ENCODE measurements at places on chromosomes 7 and 10. TPM values are rescaled to one million over a fixed set of nuclear protein-coding genes. Genes with fewer than 3 reads are reported as not detected.

The ADD3 gene
- 201 TPM for total RNA-seq

DNA sequence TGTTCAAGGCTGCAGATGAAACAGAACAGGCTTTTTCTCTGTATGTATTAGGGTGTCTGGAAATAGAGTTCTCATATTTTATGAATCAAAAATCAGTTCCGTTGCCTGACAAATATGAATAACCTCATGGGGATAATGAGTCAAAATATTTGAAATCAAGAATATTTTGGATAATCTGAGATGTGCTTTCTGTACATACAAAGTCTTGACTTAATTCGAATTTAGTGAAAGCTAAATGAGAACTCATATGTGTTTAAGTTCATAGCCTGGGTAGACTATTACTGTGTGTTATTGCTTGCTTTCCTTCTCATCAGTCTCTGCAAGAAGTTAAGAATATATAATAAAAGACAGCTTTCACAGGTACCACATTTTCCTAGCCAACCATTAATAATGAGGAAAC lies 689.0 kb downstream of the REEP3 start:
- DNase-seq: no peak

The PRKRIP1 gene
- 22.6 TPM for total RNA-seq

GRCh38 chr10:79403441-79404230 lies 41.8 kb downstream of the ZCCHC24 start:
- DNase-seq: no peak

GRCh38 chr10:126598009-126598408 lies 72.5 kb downstream of the C10orf90 start:
- no peak for DNase-seq

The ODAD2 gene
- total RNA-seq: 0.86 TPM

DNA sequence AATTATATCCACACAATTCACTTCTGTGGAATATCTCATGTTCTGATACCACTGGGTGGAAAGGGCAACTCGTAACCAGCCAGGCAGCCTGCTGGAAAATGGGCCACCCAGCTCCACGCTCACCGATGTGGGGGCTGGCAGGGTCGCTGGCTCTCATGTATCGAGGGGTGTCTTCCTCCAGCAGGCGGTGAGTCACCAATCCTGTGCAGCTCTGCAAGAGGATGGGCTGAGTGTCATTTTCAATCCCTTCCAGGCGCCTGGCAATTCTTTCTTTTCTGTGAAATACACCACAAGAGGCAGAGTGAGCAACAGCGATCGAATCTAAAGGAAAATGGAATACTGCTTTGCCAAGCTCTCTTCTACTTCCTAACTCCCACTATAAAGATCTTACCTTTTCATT lies 80.1 kb downstream of the SVIL start:
- DNase-seq: no peak

DNA sequence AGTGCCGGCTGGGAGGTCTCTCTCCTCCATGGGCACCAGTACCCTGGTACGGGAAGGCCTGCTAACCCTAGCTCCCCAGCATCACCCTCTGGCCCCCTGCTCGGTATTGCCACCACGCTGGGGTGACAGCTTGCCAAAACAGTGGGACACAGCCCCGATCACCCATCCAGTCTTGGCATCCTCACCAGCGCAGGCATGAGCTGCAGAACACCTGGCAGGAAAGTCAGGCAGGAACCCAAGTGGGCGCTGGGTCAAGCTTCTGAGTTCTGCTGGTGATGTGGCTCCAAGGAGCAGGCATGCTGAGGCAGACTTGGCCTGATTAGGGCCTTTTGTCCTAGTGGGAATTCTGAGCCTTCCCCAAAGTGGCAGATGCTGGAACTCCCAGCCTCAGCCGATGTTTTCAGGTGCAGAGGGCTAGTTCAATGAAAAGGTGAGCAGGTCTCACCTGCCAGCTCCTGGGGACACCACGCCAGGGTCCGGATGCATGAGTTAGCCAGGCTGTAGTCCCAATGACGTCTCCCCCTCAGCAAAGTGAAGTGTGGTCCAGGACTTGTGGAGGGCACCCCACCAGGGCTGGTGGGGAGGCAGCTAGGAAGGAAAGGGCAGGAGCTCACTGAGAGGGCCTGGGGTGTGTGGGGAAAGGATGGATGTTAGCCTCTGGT lies 8.5 kb upstream of the ZNF22 start:
- DNase-seq: peak; percentile 9

DNA sequence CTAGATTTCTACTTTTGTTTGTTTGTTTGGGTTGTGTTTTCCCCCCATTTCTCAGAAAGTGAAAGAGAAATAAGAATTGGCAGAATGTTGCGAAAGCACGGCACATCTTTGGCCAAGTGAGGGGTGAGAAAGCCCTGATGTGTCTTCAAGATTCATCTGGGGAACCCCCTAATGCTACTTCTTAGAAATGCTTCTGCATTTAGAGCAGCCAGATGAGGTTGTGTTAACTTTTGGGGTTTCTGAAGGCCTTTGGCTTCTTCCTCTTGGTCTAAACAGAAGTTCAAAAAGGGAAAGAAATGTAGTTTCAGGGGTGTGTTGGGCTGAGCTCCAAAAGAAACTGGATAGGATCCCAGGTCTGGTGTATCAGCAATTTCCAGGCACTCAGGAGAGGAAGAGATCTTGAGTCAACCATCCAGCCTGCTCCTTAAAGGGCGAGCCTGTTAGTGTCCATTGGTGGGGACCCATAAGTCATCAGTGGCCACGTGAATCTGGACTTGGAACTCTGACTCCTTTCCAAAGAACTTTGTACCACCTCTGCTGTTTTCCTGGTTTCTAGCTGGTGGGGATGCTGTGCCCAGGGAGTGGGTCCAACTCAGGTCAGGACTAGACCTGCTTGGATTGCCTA lies 6.5 kb downstream of the DUSP5 start:
- DNase-seq: peak; percentile 66

DNA sequence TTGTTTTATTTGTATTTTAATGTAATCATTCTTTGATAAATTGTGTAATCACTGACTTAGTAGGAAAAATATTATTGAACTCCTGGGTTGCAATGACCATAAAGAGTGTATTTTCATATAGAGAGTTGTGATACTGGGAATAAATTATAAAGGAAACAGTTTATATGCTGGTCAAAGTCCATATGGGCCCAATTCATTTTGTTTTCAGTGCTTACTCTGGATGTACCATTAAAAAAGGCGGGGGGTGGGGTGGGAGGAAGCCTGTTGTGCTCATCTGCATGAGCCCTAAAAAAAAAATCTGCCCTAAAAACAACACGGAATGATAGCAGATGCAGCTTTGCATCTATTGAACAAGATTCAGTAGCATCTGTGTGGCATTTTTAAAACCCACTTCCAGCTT lies 114.2 kb downstream of the BTRC start:
- DNase-seq: no peak

- no peak for DNase-seq
Observed at GRCh38 chr7:39336442-39336841, 229.8 kb upstream of the YAE1 start.

The VWA2 gene
- total RNA-seq: 0.75 TPM

GRCh38 chr7:151261529-151261928 lies 13.0 kb upstream of the SMARCD3 start:
- no peak for DNase-seq

The VWC2 gene
- 0.23 TPM for total RNA-seq

GRCh38 chr10:78812571-78813318 lies 256.0 kb upstream of the ZMIZ1 start:
- DNase-seq: no peak

GRCh38 chr7:12788591-12788990 lies 101.2 kb downstream of the ARL4A start:
- DNase-seq: no peak

DNA sequence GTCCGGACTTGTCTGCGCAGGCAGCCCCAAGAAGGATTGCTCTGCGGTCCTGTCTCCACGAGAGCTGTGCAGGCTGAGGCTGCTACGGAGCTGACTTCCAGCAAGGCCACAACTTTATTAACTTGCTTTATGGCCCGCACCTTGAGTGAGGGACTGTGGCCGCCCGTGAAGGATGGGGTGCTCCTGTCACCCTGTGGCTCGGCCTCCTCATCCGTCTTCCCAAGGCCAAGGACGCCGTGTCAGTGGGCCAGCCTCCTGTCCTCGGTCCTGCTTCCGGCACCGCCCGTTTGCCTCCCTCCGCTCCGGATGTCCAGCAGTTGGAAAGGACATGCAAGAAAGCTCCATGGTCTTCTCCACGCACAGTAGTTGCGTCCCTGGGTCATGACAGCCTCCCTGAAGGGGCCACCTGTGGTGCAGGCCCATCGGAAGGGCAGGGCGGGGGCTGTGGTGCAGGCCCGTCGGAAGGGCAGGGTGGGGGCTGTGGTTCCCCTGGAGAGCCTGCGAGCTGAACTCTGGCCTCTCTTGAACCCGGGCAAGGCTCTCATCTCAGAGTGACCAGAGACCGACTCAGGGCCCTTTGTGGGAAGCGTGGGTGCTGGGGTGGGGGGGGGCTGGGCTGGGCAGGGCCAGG lies 87.1 kb downstream of the NKX6-2 start:
- no peak for DNase-seq

The CALCR gene
- 0.17 TPM for total RNA-seq

GRCh38 chr10:3606309-3606708 lies 178.7 kb downstream of the KLF6 start:
- DNase-seq: no peak

The NMT2 gene
- total RNA-seq: 23.3 TPM

DNA sequence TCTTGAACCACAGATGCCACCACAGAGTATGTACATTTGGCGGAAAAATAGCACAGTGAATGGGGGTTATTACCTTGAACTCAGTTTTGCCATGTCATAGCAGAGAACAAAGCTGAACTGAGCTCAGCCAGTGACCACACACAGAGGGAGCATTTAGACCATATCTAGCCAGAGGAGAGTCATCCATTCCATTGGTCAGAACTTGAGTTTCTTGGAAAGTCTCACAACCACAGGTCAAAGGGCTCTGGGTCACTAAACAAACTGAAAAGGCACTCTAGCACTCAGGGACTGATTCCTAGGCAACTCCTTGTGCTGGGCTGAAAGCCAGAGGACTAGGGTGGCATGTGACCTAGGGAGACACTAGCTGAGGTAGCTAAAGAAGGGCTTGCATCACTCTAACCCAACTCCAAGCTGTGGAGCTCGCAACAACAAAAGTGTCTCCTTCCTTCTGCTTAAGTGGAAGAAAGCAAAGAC lies 239.7 kb upstream of the SEMA3D start:
- DNase-seq: no peak

DNA sequence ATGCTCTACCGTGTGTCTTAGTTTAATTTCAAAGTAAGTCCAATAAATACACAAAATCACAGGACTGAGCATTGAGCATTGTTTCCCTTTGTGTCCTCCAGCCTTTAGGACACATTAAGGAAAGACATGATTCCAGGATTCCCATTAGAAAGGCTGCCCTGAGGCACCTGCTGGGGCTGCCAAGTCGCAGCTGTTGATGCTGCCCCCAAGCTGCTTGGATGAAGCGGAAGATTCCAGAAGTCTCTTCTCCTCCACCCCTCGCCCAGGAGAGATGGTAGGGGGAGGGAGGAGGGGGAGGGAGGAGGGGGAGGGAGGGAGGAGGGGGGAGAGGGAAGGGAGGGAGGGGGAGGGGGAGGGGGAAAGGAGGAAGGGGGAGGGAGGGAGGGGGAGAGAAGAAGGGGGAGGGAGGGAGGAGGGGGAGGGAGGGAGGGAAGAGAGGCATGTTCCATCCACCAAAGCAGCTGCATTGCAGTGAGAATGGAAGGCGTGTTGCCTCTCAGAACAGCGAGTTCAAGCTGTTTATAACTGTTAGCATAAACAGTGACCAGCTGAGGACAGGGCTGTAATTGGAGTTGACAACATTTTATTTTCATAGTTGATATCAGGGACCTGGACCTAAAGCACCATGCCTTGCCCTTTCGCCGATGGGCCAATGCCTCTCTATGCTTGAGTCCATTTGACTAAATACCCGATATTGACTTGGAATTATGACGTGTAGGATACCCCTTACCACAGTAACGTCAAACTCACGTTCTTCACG lies 67.3 kb downstream of the DIP2C start:
- DNase-seq: no peak

- DNase-seq: no peak
Observed at GRCh38 chr10:58475322-58476277, 37.1 kb upstream of the BICC1 start.

- DNase-seq: no peak
Observed at GRCh38 chr7:112201411-112201810, 4.8 kb downstream of the DOCK4 start.

- DNase-seq: no peak
Observed at GRCh38 chr7:129263168-129263567, 38.3 kb downstream of the AHCYL2 start.

- DNase-seq: no peak
Observed at GRCh38 chr10:112960151-112960681, 10.2 kb downstream of the TCF7L2 start.

The WASHC2A gene
- 38.8 TPM for total RNA-seq

The ANKRD1 gene
- 0.09 TPM for total RNA-seq

GRCh38 chr7:121755818-121756552 lies 117.0 kb upstream of the PTPRZ1 start:
- no peak for DNase-seq

GRCh38 chr7:132419542-132419941 lies 156.7 kb downstream of the PLXNA4 start:
- DNase-seq: no peak

The CHST15 gene
- 23.5 TPM for total RNA-seq

The WNT8B gene
- not detected for total RNA-seq

The CREB3L2 gene
- total RNA-seq: 80.3 TPM

The CTTNBP2 gene
- 10.6 TPM for total RNA-seq

Measured in mucosa of gallbladder (tissue), 1 donor.